Activated T-cell treated with anti-CD3 and anti-CD28 coated beads for 24 hours (primary cell): ENCODE measurements at places on chromosomes 11 and 22.
A peak's percentile ranks its signal among the peaks of the same experiment; 100 is the strongest.

DNA sequence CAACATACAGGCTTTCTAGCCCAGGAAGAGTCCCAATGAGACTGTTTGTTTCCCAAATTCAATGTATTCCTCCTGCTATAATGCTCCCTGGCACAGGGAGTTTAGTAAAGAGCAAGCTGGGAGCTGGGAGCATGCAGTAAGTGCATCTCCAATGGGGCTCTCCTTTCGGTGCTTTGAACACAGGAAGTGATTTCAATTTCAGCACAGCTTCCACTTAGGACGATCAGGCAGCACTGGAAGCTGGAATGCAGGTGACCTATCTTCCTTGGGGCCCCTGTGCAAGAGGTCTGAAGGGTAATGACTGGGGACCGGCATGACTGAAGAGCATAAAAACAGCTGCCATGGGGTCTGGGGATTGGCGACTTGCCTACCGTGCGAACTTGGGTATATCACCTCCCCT is 76.0 kb downstream of the LARGE1 start:
- DNase-seq: no peak

DNA sequence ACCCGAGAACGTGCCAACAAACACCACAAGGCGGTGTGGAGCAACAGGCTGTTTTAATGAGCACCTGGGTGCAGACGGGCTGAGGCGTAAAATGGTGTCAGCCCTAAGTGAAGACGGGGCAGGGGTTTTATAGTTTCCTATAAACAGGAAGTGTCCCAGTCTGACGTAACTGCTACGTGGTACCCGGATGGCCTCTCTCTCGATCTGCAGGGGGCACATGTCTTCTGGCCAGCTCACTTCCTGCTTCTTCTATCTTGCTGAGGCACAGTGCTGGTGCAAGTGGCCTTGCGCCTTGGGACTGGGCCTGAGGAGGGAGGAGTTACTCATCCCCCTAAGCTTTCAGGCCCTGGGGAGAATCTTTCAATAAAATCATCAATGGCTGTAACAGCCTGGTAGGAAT is 20.9 kb downstream of the OOSP3 start:
- no peak for DNase-seq

GRCh38 chr11:82663535-82663934 is 70.1 kb downstream of the FAM181B start:
- no peak for DNase-seq

GRCh38 chr22:29172216-29172615 is 33.5 kb upstream of the EMID1 start:
- DNase-seq: no peak

DNA sequence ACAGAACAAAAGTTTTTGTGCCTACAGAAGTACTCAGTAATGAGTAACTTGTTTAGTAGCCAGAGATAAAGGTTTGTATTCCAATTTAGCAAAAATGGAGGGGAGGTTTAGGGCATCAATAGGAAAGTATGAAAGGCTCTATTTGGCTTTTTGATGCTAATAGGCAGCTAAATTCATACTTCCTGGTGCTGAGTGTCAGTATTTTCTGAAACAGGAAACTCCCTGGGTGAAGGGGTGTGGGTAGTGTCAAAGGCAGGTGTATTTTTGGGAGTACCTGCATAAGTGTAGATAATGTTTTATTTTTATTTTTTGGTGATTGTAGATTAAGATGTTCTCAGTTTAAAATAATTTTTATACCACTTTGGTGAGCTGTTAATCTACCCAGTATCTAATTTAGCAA is 29.3 kb upstream of the MMP7 start:
- no peak for DNase-seq

- no peak for DNase-seq
These were observed 22.7 kb downstream of the OOSP3 start for GRCh38 chr11:59901306-59901705.

GRCh38 chr22:31753634-31754501 is at the start of gene DEPDC5:
Gene DEPDC5, plus strand, starts transcription at chr22:31754019. Its CDS starts 903 bp downstream, at chr22:31754922.
- DNase-seq: peak; percentile 92

- DNase-seq: no peak
These were observed 11.1 kb downstream of the EMSY start for GRCh38 chr11:76455931-76456330.

GRCh38 chr22:46538814-46539160 is 1.4 kb upstream of the CELSR1 start:
- DNase-seq: no peak

GRCh38 chr22:50281957-50282356 is 11.8 kb upstream of the MAPK11 start:
- DNase-seq: no peak

DNA sequence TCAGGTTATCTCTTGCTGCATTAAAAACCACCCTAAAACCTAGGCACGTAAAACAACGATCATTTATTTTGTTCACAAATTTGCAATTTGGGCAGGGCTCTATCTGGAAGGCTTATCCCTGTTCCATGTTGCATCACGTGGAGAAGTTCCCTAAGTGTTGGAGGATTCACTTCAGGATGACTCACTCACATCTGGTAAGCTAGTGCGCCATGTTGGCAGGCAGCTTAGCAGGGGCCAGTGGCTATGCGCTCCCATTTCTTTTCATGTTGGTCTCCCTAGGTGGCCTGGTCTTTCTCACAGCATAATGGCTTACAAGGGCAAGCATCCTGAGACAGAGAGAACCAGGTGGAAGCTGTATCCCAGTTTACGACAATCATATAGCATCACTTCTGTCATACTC is 226.8 kb downstream of the BLID start:
- DNase-seq: no peak

- DNase-seq: no peak
These were observed 431.8 kb upstream of the FAT3 start for GRCh38 chr11:91792779-91793262.

- no peak for DNase-seq
These were observed 88.4 kb upstream of the FGF3 start for GRCh38 chr11:69907611-69908010.

GRCh38 chr11:45799562-45799961 is 5.4 kb upstream of the SLC35C1 start:
- DNase-seq: no peak

- DNase-seq: no peak
These were observed 54.8 kb upstream of the PITPNB start for GRCh38 chr22:27973846-27974245.

GRCh38 chr11:33733980-33734379 is 2.2 kb downstream of the CD59 start:
- no peak for DNase-seq

DNA sequence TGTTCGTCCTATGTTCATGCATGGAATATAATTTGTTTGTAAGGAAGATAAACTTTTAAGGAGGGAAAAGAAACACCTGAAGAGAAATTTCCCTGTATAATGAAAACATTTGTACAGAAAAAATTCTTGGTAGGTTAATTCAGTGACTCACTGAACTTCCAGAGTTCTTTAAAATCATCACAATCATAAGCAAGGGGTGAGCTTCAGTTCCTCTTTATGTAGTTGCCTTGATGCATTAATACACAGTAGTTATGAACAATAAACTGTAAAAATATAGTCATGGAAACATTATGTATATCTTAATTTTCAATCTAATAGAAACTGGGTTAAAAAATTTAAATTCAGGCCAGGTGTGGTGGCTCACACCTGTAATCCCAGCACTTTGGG is 1.1 kb upstream of the C11orf65 start:
- no peak for DNase-seq

DNA sequence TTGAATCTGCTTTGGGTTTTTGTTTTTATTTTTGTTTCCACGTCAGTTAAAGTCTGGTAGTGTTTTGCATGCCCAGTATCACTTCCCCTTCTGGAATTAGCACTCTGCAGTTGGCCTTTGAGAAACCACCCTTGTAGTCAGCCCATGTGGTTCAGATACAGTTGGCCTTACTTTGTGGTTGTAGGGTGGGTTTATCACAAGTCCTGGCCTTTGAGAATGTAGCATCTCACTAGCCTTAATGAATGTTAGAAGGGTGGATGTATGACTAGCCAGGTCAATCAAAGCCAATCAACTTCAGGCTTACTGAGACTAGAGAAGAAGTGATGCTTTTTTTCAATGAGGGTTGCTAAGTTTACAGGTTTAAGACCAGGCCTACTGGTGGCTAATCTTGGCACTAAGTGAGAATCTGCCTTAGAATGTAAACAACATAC is 19.8 kb downstream of the ARL14EP start:
- no peak for DNase-seq

DNA sequence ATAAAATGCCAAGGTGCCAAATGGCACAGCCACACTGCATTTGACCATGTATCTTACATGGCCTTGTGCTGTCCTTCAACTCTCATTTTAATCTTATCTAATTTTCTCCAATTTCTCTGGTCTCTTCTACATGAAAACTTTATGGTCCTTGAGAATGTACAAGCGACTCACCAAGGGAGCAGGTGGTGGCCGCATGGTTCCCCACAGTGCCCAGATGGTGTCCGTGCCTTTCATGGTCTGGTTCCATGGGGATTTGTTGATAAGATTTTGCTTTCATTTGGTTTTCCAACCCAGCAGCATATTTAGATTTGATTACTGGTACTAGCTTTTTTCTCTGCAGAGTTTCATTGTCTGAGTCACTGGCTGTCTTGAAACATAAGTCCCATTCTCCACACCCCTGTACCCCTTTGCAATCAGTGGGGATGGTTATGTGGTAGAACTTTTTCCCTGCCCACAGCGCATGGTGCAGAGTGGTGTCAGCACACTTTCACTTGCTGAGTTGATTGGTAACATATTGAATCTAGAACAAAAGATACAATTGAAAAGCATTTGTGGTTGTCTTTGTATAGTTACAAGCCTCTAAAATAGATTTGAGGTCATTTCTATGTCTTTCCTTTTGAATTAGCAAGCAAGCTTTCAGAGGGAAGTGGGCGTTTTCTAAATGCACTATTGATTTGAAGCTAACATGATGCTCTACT is 24.1 kb downstream of the ZNRF3 start:
- DNase-seq: peak; percentile 58

GRCh38 chr11:81585390-81585933 is 1148.2 kb downstream of the FAM181B start:
- no peak for DNase-seq

- DNase-seq: no peak
These were observed 17.7 kb downstream of the CDKN1C start for GRCh38 chr11:2867722-2868505.

DNA sequence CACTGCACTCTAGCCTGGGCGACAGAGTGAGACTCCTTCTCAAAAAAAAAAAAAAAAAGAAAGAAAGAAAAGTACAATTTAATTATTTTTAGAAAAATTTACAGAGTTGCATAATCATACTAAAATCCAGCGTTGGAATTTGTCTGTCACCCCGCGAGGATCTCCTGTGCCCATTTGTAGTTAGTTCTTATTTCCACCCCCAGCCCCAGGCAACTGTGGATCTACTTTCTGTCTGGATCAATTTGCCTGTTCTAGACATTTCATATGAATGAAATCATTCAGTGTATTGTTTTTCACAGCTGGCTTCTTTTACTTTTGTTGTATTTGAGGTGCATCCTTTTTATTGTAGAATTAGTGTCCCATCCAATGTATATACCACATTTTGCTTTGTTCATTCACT is 102.6 kb upstream of the RASSF10 start:
- DNase-seq: no peak

- no peak for DNase-seq
These were observed 7.0 kb upstream of the CEP126 start for GRCh38 chr11:101907815-101908214.

DNA sequence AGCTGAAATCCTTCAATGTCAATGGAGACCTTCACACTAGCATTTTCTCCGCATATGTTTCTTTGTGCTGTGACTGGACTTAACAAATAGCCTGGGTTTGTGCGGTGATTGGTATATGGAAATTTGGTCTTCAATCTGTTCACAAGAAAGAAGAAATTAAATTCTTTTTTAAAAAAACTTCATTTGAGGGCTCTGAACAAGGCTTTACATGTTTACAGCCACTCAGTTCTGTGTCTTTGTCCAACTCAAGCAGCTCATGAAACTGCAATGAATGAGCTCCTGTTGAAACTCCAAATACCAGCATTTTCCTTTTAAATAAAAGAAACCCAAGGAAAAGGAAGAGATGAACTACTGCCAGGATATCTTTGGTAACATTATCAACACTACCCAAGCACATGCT is 57.3 kb downstream of the PIK3C2A start:
- DNase-seq: no peak

GRCh38 chr11:1341928-1342524 is 32.6 kb upstream of the TOLLIP start:
- DNase-seq: no peak

GRCh38 chr11:11381471-11382105 is 28.5 kb upstream of the CSNK2A3 start:
- no peak for DNase-seq

DNA sequence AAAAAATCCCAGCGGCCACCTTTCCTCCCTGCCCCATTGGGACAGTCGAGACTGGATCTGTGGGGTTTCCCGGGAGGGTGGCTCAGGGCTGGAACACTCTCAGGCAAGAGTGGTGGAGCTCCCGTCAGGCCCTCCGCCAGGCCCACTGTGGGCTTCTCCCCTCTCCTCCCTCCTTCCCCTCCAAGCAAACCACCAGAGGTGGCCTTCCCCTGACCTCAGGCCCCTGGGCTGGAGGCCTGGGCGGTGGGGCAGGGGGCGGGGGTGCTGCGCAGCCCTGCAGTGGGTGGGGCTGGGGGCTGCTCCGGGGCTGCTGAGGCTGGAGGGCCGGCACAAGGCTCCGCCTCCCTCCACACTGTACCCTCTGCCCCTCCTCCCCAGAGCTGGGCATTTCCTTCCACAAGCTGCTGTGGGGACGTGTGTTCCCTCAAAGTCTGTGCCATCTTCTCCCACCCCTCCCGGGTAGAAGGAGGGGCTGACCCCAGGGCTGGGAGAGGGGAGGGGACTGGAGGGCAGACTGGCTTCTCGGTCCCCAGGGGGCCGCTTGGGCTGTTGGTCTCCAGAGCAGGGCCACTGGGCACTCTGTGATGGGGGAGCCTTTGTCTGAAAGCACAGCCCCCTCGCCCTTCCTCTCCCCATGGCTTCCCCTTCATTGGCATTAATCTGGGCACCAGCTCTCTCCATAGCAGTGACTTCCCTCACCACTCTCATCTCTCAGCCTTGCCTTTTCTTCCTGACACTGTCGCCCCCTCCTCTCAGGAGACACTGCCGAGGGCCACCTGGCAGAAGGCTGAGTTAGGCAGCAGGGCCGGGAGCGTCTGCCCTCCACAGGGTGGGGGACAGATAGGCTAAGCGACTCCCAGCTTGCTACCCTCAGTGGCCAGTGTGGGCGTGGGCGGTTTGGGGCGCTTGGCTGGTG is 7.1 kb downstream of the RCOR2 start:
- DNase-seq: no peak

DNA sequence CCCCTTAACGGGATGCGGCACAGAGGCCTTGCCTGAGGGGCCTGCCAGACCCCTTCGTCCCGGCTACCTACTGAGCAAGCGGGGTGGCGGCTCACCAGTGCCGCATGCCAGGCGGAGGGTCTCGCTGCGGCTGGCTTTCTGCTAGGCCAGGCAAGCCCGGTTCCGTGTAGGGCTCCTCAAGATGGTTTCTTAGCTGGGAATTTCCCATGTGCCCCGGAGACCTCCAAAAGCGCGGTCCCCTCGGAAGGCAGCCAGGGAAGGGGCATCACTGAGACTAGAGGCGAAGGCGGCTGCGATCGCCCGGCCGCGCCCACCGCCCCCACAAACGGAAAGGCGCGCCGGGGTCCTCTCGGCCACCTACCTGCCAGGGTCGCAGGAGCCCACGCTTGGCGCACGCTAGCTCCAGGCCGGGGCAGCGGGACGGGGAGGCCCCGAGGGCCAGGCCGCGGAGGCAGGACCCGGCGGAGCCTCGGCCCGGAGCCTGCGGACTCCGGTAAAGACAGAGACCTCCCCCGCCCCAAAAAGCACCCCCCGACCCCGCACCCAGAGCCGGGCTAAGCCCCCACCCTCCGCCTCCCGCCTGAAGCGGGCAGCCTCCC is 23.8 kb downstream of the MICAL3 start:
- no peak for DNase-seq

- no peak for DNase-seq
These were observed 41.7 kb upstream of the SMTN start for GRCh38 chr22:31039393-31039792.
